Left kidney (tissue), 8 donors: ENCODE measurements at places on chromosomes 5 and 9. TPM values are rescaled to one million over a fixed set of nuclear protein-coding genes. Genes with fewer than 3 reads are reported as not detected.

The DNAH5 gene
- 2.0 TPM for polyA plus RNA-seq

The KCNIP1 gene
- 10.8 TPM for polyA plus RNA-seq

The LAMC3 gene
- polyA plus RNA-seq, result 22.8 TPM

The PCDHA3 gene
- 0.47 TPM for polyA plus RNA-seq

The IL4 gene
- polyA plus RNA-seq, result 0.57 TPM

The AUH gene
- polyA plus RNA-seq, result 41.5 TPM

The SCGB3A1 gene
- not detected for polyA plus RNA-seq

The ECSCR gene
- polyA plus RNA-seq, result 21.9 TPM

The C9orf153 gene
- polyA plus RNA-seq, result 0.15 TPM

The MSMP gene
- polyA plus RNA-seq, result not detected

The HMMR gene
- polyA plus RNA-seq, result 30.0 TPM

The CRHBP gene
- 24.2 TPM for polyA plus RNA-seq

The GFI1B gene
- 0.52 TPM for polyA plus RNA-seq

The ACOT12 gene
- polyA plus RNA-seq, result 1.2 TPM

The BNC2 gene
- polyA plus RNA-seq, result 10.3 TPM

The ARL15 gene
- polyA plus RNA-seq, result 30.9 TPM

The FBXW11 gene
- 58.1 TPM for polyA plus RNA-seq

The PKD2L2 gene
- polyA plus RNA-seq, result 0.48 TPM

The GPR150 gene
- polyA plus RNA-seq, result 0.07 TPM
